Esophagus muscularis mucosa (tissue), 4 donors: ENCODE measurements at places on chromosomes 4 and X. TPM values are rescaled to one million over a fixed set of nuclear protein-coding genes. Genes with fewer than 3 reads are reported as not detected.

- no peak for DNase-seq
These were observed 88.6 kb upstream of the IL1RAPL1 start for GRCh38 chrX:28498658-28499057.

DNA sequence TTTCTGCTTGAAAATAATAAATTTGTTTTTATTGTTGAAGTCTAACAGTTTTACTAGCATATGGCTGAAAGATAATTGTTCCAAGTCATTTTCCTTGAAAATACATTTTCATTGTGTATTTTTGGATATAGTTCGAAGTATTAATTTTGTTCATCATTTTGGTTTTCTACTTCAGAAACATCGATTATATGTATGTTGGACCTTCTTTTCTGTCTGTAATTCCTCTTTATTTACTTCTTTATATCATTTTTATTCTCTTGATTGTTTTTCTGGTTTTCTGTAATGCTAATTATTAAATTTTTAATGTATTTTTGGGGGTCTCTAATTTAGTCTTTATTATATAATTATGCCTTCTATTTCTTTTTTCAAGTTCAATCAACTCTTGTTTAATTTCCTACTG, 407.1 kb upstream of the FRG1 start:
- DNase-seq: no peak

MAOA gene
- total RNA-seq: 636 TPM

SMARCA1 gene
- 52.2 TPM for total RNA-seq

CXCL3 gene
- not detected for total RNA-seq

ARMCX2 gene
- 15.0 TPM for total RNA-seq

TRPC3 gene
- total RNA-seq: 0.57 TPM

IRAK1 gene
- 61.9 TPM for total RNA-seq

IL2RG gene
- total RNA-seq: 7.9 TPM

CT55 gene
- not detected for total RNA-seq
